ENCODE measurements at places on chromosomes 16 and 17.

- no peak for DNase-seq
Observed at GRCh38 chr17:21218101-21218500, 4.1 kb upstream of the TMEM11 start.

DNA sequence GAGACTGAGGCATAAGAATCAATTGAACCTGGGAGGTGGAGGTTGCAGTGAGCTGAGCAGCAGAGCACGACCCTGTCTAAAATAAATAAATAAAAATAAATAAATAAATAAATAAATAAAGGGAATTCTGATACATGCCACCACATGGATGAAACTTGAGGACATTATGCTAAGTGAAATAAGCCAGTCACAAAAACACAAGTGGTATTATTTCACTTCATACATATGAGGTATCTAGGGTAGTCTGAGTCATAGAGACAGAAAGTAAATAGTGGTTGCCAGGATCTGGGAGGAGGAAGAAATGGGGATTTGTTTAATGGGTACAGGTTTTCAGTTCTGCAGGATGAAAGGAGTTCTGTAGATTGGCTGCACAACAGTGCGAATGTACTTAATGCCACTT is 16.3 kb downstream of the PIPOX start:
- no peak for DNase-seq

DNA sequence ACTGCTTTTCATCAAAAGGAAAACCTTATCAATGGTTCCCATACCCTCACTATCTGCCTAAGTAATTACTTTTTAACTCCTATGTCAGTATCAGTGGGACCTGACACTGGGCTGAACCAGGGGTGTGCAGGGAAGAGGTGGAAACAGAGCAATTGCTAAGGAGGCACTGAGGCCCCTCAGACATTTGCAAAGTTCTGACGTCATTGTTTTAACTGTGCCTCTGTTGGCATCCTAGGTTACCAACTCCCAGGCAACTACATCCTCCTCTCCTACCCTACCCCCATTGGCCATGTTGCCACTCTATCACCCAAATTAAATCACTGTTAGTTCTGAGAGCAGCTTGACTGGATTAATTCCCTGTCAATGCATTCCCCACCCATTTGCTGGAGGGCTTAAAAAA is 8.0 kb upstream of the WWOX start:
- no peak for DNase-seq

- DNase-seq: peak; percentile 58
Observed at GRCh38 chr16:74813109-74813641, 38.6 kb upstream of the FA2H start.

- no peak for DNase-seq
Observed at GRCh38 chr17:83077939-83078338, 1.5 kb upstream of the METRNL start.

GRCh38 chr16:66366433-66367299 is at the start of gene CDH5:
CDH5 (plus strand) TSS chr16:66366691; CDS start chr16:66379338, 12,647 bp downstream.
- DNase-seq: no peak

DNA sequence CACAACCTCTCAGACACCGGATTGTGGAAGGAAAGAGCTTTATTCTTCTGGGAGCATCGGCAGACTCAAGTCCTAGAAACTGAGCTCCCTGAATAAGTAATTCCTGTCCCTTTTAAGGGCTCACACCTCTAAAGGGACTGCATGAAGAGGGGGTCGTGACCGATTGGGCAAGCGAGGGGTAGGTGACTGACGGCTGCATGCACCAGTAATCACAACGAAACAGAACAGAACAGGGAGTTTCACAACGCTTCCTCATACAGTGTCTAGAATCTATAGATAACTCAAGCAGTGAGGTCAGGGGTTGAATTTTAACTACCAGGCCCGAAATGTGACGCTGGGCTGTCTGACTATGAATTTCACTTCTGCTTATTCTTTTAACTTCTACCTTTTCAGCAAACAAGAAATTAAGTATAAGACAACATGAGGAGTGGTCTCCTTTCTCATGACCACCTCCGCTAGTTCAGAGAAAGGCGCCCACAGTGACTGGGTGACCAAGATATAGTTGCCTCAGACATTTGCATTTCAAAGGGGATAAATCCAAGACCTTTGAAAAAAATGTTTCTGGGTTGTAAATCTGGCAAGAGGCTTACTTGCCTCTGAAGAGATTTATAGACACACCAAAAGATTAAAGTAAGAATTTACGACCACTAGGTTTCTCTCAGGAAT is 88.4 kb upstream of the ATF7IP2 start:
- DNase-seq: no peak

DNA sequence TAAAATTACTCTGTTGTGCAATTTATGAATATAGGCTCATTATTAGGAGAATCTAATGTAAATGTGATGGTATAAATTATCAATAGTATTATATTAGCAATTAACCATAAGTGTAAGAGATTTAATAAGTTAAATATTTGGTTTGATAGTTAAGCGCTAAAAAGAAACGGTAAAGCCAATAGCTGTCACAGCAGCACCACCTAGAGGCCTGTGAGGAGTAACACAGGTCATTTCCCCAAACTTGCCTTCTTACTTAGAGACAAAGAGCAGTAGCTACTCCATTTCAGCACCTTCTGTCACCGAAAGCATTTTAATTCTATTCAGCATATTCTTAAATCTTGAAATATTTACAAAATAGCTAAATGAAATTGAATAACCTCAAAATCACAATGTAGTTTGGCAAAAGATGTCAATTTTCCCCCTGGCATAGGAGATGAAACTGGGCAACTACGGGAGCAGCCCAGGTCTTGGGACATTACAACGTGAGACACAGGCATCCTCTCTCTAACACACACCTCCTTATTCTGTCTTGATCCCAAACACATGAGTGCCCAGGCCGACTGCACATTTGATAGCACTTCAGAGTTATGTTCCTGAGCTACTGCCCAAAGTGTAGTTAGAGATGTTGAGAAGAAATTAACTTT is 14.3 kb upstream of the DYNLRB2 start:
- DNase-seq: peak; percentile 43

DNA sequence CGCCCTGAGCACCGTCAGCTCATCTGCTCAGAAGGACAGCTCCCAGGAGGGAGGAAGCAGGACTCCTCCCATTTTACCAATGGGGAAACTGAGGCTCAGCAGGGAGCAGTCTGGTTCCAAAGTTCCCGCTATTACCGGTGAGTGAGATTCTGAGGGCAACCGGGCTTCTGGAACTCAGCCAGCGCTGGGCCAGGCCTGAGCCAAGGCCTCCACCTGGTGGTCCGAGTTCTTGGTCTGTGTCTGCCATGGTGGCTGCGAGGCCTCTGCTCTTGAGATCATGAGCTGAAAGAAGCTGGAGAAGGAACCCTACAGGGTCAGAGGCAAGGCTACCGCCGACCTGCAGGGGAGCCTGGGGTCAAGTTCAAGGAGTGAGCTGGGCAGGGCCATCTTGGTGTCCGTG is 110.8 kb upstream of the GSE1 start:
- no peak for DNase-seq

GRCh38 chr17:73285916-73286862 is 24.5 kb upstream of the CPSF4L start:
- DNase-seq: no peak

DNA sequence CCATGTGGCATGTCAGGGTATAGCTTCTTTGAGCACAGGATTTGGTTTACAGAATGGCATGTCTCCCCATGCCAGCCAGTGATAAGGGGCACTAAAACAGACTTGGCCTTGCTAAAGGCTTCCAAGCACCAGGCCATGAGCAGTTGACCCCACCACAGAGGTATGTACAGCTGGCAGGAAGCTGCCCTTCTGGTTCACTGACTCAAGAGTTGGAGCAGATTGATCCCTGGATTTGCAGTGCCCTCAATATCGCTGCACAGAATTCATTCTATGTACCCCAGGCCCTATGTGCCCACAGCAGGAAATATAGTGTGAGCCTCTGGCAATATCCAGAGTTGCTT is 24.3 kb downstream of the HLF start:
- DNase-seq: no peak

GRCh38 chr16:13463619-13464018 is 456.3 kb upstream of the ERCC4 start:
- DNase-seq: no peak

GRCh38 chr16:66084306-66084705 is 282.2 kb upstream of the CDH5 start:
- no peak for DNase-seq

All from stimulated activated CD4-positive, alpha-beta T cell treated with anti-CD3 and anti-CD28 coated beads, Interleukin-2, amount 100 ng/mL, for 4 hours (primary cell).